ENCODE measurements at places on chromosomes 6 and 20. TPM values are rescaled to one million over a fixed set of nuclear protein-coding genes. Genes with fewer than 3 reads are reported as not detected.

- DNase-seq, result no peak
Observed at GRCh38 chr6:19245656-19246055, 591.5 kb upstream of the ID4 start.

- no peak for DNase-seq
Observed at GRCh38 chr6:69487688-69488087, 309.1 kb downstream of the LMBRD1 start.

GRCh38 chr20:53126185-53126584, 154.0 kb downstream of the TSHZ2 start:
- DNase-seq, result no peak

DNA sequence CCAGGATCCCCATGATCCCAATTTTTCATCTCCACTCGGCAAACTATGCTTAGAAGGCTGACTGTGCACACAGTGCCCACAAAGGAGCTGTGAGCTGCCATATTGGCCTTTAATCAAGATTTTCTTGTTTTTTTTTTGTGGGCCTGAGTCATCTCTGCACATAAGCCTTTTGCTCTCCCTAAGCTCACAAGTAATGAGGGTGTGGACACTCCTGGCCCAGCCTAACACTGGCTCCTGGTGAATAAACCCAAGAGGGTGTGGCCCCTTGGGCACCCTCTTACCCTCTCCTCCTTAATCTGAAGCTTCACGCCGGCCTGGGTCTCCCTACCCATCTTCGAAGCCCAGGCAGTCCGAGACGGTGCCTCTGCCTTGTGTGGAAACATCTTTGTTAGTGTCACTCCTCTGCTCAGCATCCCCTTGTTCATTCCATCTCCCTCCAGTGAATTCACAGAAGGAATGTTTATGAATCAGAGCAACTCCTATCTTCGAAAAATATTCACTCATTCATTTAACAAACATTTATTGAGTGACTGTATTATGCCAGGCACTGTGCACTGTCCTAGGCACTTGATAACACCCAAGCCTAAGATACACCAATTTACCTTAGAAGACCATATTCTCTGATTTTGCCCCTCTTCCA, 22.2 kb upstream of the MRPS10 start:
- no peak for DNase-seq

DNA sequence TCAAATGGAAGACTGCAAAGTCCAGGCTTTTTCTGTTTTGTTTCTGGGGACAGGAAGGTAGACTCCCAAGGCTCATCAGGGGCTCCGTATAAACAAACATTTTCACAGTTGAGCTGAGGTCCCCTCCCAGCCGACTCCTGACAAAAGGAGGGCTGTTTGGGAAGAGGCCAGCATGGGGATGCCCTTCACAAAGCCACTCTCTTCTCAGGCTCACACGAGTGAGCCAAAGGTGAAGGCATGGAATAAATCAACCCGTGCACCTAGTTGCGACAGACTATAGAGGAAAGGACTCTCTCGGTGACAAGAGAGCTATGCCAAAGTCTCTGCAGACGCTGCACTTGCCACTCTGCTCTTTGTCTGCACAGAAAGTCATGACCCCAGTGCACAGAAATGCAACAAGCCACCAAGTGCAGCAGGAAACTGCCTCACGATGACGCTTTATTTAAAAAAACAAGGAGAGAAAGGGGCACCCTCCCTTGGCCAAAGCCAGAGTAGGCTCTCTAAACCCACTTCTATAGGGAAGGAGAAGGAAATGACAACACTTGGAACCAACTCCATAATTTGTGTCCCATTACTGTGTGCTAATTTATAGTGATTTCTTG, 21.0 kb downstream of the JAG1 start:
- DNase-seq, result no peak

DNA sequence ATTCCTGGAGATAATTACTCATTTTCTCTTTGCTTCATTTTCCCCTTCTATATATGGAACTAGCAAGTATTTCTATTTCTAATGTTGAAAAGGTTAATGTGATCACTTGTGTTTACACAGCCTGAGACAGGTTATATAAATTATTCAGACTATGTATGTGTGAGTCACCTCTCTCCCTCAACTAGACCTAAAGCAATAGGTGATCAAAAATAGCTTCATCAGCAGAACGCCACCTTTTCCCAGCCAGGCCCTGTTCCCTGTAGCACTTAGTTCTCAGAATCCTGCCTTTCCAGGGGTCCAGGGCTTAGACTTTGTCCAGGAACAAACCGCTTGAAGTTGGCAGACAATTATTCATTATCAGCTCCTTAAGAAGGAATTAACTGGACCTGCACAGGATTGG, 125.3 kb upstream of the EXOC2 start:
- DNase-seq, result no peak

DNA sequence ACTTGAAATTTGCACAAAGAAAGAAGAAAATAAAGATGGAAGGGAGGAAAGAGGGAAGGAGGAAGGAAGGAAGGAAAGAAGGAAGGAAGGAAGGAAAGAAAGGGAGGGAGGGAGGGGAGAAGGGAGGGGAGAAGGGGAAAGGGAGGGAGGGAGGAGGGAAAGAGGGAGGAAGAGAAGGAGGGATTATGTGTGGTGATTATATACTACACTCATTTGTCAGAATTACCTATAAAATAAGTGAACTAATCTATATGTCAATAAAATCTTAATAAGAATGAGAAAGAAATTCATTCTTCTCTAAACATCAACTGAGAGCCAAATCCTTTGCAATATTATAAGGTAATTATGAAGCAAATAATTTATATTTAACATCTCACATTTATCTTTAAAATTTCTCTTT, 77.9 kb upstream of the TFAP2D start:
- no peak for DNase-seq

GRCh38 chr6:76631622-76632021, 559.2 kb upstream of the IMPG1 start:
- no peak for DNase-seq

- no peak for DNase-seq
Observed at GRCh38 chr6:137697267-137697938, 169.7 kb upstream of the TNFAIP3 start.

GRCh38 chr6:90233994-90234393, 62.6 kb downstream of the BACH2 start:
- DNase-seq, result no peak

DNA sequence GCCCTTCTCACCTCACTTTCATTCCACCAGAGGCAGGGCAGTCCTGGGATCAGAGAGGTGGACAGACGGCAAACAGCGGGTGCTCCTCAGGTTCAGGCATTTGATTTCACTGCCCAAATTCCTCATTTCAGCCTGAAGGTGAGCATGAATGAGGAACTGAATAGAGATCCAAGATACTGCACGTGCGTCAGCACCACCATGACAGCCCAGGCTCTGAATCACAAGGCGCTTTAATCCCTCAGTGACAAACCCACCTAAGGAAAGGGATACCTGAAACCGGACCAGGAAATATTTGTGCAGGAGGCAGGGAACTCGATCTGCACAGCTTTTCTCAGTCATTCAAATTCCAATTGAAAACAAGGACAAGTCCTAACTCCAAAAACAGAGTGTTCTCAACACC, 174.8 kb upstream of the HEY2 start:
- DNase-seq, result no peak

- no peak for DNase-seq
Observed at GRCh38 chr20:53737396-53738038, 143.9 kb upstream of the ZNF217 start.

GRCh38 chr6:108074057-108074358, 533 bp downstream of the OSTM1 start:
- DNase-seq, result no peak

DNA sequence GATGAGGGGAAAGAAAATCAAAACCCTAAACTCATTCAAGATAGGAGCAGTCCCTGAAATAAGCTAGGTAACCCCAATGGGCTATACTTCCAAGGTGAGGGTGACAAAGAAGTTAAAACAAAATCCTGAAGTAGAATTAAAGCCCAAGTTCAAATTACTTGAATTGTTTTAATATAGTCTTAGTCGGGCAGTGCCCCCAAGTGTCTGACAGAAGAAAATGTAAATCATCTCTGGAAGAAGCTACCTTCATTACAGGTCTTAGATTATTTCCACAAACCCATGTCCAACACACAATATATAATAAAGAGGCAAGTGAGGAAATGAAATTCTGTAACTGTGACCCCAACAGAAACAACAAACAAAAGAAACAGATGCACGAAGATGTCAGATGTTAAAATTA, 36.8 kb upstream of the L3MBTL3 start:
- DNase-seq, result no peak

GRCh38 chr20:58586565-58587093, 64.5 kb upstream of the STX16 start:
- DNase-seq, result no peak

DNA sequence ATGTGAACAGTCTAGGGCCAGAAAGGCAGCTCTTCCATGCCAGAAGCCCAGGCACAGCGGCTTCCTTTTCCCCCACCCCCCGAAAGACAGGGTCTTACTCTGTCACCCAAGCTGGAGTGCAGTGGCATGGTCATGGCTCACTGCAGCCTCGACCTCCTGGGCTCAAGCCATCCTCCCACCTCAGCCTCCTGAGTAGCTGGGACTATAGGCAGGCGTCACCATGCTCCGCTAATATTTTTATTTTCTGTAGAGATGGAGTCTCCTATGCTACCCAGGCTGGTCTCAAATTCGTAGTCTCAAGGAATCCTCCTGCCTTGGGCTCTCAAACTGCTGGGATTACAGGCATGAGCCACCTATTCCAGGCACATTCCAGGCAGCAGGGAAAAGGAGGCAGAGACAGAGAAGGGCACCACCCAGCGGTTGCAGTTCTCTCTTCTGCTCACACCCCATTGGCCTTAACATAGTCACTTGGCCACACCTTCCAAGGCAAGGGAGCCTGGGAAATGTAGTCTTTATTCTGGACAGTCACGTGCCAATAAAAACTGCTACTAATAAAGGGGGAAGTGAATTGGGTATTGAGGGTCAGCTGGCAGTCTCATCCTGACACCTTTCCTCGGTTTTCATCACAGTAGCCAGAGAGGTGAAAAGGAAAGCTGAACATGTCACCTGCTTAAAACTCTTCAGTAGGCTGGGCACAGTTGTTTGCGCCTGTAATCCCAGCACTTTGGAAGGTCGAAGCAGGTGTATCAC, 205.9 kb downstream of the ZMYND8 start:
- peak; percentile 37 for DNase-seq

DNA sequence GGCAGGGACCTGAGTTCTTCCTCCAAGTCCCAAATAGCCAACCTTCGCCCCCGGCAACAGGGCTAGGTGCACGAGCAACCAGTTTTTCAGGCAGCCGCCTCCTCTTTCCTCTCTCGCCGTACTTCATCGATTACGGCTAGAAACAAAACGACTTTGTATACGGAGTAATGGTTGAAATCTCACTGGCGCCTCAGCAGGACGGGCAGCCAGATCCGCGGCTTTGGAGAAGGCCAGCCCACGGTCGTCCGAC, 333 bp upstream of the SMIM13 start:
- DNase-seq, result no peak

DNA sequence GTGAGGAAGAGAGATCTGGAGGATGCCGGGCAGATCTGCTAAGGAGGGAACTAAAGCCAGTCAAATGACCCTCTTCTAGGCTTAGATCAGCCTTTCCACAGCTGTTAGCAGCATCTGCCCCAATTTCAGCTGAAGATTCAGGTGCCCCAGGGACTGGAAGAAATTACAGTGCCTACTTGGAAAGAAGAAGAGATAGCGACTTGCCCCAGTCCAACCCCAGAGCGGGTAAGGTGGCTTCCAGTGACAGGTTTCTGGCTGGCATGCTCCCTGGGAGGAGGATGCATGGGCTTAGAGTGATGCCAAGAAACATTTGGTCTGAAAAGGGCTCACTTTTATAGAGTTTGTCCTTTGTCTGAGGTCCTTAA, 620 bp downstream of the TJAP1 start:
- no peak for DNase-seq

GRCh38 chr6:15569035-15569995, 93.5 kb downstream of the DTNBP1 start:
- DNase-seq, result no peak

GRCh38 chr6:43188426-43188825, 6.4 kb downstream of the CUL9 start:
- DNase-seq, result no peak

GRCh38 chr6:71420095-71420692, 131.6 kb downstream of the OGFRL1 start:
- peak; percentile 46 for DNase-seq

GRCh38 chr6:38016824-38017223, 197.3 kb downstream of the ZFAND3 start:
- no peak for DNase-seq

- DNase-seq, result no peak
Observed at GRCh38 chr6:163585932-163586437, 171.5 kb downstream of the QKI start.

DNA sequence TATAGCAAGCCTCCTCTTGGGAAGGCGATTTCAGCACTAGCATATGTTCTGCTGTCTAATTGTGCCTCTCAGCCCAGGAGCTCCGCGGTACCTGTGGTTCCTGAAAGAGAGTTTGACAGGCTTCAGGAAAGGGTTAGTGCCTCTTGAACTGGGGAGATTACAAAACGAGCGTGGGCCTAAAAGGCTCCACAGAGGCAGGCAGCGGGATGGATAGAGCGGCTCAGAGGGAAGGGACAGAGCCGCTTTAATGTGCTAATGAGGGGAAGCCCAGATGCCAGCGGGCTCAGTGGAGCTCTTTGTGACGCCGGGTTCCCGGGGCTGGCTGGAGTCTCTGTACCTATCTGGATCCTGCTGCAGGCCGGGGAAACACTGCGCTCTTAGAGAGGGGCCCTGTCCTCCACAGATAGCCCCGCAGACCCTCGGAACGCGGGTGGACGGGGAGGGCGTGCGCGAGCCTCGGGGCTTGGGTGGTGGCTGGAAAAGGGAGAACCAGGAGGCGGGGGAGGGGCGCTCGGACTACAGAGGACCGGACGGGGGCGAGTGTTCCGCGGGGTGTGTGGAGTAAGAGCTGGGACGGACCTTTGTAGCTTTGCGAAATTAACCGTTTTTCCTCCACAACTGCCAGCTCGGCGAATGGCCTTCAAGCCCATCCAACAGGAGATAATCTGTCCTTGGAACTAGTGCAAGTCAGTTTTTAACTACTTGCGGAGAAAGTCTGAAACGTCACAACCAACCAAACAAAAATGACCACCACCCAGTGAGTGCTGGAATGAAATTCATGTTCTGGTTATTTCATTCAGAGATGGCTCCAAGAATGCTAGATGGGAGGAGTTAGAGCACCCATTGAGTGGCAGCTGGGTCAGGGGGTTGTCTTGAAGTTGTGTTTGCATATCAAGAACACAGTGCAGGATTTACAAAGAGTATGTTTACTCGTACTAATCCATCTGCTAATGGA, 13.0 kb downstream of the SLC35F1 start:
- DNase-seq, result peak; percentile 27

GRCh38 chr20:44698351-44698750, 16.8 kb upstream of the CCN5 start:
- DNase-seq, result no peak

- no peak for DNase-seq
Observed at GRCh38 chr6:169534039-169534421, 167.8 kb downstream of the WDR27 start.

Gene HLA-DOA
- total RNA-seq, result 5.6 TPM

Gene GRM4
- total RNA-seq, result 0.38 TPM

Gene SNAI1
- total RNA-seq, result 1.7 TPM

Gene PRDM13
- total RNA-seq, result not detected

Gene CRISP3
- not detected for total RNA-seq

Gene RNF39
- not detected for total RNA-seq

Gene ADTRP
- total RNA-seq, result not detected

Gene CHRNA4
- total RNA-seq, result 0.43 TPM
